Activated CD4-positive, alpha-beta T cell treated with anti-CD3 and anti-CD28 coated beads, Interleukin-10, Interleukin-2, amounts not matched to agents 100 ng/mL and 50 ng/mL, durations not matched to agents 16 hours and 8 hours (primary cell): ENCODE measurements at places on chromosomes 4 and X.

DNA sequence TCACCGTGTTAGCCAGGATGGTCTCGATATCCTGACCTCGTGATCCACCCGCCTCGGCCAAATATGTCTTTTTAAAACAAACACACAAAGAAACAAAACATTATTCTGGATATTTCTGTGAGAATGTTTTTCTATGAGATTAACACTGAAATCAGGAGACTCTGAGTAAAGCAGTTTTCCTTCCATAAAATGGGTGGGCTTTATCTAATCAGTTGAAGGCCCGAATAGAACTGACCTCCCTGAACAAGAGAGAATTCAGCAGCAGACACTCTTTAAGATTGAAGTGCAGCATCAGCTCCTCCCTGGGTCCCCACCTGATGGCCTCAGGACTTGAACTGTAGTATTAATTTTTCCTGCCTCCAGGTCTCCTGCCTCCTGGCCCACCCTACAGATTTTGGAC, 22.4 kb upstream of the SOD3 start:
- no peak for DNase-seq

DNA sequence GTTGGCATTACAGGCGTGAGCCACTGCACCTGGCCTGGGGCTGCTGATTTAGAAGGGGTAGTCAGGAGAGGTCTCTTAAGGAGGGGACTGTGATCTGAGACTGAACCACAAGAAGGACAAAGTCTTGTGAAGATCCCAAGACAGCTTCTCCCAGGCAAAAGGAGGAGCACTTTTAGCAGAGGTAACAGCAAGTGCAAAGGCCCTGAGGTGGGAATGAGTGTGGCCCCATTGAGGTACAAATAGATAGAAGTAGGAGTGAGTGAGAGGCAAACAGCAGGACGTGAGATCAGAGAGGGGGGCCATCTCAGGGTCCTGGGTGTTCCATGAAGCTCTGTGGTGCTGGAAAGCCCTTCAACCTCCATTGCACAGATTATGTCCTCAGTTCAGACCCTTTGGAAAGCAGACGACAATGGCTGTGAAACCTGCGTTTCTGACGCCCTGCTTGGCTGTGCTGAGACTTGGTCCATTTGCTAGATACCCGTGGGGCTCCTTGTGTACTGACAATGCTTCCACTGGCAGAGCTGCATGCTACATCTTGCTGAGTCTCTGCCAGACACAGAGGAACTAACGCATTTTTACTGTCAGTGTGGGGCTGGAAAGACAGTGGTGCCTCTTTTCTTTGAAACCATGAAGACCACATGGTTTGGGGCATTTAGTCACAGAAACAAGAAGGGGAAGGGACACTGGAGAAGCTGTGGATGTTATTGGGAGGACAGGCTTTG, 1.3 kb upstream of the CCKAR start:
- no peak for DNase-seq

DNA sequence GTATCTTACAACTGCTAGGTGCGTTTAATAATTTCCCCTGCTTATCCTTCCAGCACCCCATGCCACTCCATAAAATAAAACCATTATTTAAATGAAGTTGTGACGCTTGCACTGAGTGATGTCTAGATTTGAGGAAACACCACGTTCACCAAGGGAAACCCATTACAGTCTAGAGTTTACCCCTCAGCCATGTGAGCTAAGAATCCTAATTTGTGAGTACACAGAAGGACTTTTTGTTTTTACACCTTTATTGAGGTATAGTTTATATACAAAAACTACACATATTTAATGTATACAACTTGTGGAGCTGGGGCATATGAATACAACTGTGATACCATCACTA, 326.8 kb downstream of the RAPGEF2 start:
- no peak for DNase-seq

- DNase-seq, result no peak
Observed at GRCh38 chr4:76697129-76697803, 200.7 kb downstream of the SOWAHB start.

GRCh38 chr4:127400276-127400675, 232.5 kb upstream of the INTU start:
- no peak for DNase-seq

DNA sequence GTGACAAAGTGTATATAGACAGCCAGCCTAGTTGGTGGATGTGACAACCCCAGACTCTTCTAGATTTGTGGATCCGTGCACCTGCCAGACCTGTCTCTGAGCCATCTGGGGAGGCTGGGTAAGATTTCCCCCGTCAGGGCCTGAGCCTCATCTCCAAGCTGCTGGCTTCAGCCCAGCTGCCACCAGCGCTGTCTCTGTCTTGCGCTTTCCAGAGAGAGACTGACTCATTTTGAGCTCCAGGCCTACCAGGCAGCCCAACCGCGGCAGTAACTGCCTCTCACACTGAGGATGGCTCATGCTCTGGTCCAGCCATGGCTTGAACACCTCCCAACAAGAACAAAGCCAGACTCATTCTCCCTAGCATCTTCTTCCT, 26.4 kb downstream of the NOP14 start:
- peak; percentile 92 for DNase-seq
